ENCODE measurements at places on chromosomes 4 and X. TPM values are rescaled to one million over a fixed set of nuclear protein-coding genes. Genes with fewer than 3 reads are reported as not detected.

The CLCN5 gene
- total RNA-seq: 10.8 TPM

The REPS2 gene
- total RNA-seq: 4.8 TPM

The ADH1B gene
- total RNA-seq: under 0.01 TPM

The HMGB3 gene
- 58.5 TPM for total RNA-seq

The EDA gene
- total RNA-seq: 1.4 TPM

The BEX5 gene
- total RNA-seq: not detected

The TRAM1L1 gene
- total RNA-seq: 1.1 TPM

The POU4F2 gene
- total RNA-seq: not detected

The PLS3 gene
- total RNA-seq: 393 TPM

The XK gene
- total RNA-seq: 0.50 TPM

The GAGE12F gene
- total RNA-seq: not detected

DNA sequence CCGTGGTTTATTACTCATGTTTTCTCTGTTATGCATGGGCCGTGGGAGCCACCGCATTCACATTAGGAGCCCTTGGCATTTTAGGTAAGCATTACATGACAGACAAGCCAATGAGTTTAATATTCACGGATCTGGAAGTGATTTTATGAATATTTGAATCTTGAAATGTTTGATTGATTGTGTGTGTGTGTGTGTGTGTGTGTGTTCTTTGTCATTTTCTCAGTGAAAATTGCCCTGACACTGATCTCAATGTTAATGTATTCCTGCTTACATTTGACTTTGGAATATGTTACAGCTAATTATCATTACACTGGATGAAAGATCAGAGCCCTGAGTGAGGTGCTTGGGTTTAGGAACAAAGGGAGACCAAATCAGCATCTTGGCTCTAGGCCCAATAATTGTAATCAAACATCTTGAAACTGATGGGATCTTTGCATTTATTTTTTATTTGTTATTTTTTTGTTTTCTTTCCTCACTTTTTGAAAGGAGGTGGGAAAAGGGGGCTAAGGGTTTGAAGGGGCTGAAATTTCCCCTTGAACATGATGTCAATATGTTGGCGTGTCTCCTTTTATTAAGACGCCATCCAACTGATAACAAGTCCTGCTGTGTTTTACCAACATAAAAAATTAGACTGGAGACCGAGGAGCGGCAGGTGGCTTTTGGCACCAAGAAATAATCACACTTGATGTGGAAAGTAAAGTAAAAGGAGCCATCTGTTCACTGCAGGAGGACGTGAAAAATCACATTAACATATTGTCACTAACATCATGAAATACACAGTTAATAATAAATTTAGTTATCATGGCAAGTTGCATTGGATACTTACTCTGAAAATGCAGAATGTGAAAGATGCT lies 5.2 kb upstream of the GK2 start:
- no peak for DNase-seq

GRCh38 chrX:28177202-28177601 lies 196.0 kb upstream of the DCAF8L1 start:
- DNase-seq: peak; percentile 23

GRCh38 chr4:55610381-55610780 lies 18.3 kb upstream of the PDCL2 start:
- DNase-seq: peak; percentile 21

GRCh38 chr4:1855333-1856070 lies 454 bp downstream of the LETM1 start:
- DNase-seq: no peak

DNA sequence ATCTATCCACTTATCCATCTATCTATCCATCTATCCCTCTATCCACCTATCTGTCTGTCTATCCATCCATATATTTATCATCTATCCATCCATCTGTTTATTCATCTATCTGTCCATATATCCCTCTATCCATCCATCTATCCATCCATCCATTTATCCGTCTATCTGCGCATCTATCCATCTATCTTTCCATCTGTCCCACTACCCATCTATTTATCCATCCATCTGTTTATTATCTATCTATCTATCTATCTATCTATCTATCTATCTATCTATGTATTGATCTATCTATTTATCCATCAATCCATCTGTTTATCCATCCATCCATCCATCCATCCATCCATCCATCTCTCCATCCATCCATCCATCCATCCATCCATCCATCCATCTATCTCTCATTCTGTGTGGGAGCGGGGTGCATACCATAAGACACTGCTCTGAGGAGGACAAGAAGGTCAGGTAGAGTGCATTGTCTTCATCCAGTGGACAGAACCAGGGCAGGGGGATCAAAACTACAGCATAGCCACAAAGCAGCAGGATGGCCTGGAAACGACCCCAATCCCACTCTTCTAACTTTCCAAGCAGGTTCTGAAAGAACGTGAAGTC lies 53.2 kb upstream of the ENPP6 start:
- no peak for DNase-seq

GRCh38 chr4:84110040-84110439 lies 389.1 kb downstream of the NKX6-1 start:
- no peak for DNase-seq

DNA sequence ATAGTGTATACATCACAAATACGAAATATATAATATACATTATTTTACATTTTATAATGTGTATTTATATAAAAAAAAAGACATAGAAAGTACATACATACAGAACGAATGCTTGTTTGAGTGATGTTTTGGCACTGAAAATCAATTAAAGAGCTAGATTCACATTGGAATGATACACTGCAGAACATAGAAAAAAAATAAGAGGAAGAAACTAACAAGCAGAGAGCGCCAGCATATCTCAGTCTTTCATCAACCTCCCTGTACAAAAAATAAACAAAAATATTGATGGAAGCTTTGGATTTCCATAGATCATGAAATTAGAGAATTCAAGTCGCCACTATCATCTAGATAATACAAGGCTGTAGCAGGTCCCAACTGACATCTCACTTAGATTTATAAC lies 420.6 kb downstream of the CENPC start:
- DNase-seq: no peak

DNA sequence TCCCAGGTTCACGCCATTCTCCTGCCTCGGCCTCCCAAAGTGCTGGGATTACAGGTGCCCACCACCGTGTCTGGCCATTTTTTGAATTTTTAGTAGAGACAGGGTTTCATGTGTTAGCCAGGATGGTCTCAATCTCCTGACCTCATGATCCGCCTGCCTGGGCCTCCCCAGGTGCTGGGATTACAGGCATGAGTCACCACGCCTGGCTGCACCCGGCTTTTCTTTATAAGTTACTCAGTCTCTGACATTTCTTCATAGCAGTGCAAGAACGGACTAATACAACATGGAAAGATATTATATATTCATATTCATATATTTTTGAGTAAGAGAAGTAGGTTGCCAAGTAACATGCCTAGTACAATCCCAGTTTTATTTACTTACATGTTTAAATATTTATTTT lies 22.9 kb downstream of the SHROOM3 start:
- DNase-seq: peak; percentile 40

DNA sequence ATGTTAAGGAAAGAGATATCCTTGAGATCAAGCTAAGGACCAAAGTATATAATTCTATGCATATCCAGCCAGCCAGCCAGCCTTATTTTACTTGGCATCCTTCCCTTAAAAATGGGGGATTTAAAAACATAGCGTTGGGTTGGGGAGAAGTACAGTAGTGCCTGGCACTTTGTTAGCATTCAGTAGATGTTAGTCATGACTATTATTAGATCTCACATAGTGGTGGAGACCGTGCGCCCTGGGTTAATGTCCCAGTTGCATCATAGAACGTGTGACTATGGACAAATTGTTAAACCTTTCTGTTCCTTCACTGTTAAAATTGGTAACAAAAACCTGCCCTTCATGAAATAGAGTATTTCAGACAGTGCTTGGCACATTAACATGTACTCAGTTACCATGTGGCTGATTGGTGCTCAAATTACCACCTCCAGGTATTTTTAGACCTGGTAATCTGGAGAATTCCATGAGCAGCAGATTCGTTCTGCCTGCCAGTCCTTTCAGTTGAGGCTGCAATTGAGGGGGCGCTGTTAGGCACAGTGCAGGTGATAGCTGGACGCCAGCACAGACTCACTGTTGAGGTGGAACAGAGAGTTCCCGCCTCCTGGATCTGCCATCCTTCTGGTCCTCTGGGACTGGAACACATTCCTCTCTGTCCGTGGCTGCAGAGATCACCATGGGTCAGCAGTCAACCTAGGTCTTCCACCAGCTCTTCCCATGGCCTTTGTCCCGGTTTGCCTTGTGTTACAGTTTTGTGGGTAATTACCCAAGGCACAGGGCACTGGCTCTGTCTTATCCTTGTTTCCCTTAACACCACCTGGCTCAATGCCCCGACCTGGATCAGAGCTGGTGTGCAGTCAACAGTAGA lies 31.7 kb downstream of the RBBP7 start:
- peak; percentile 48 for DNase-seq

GRCh38 chrX:74602142-74602541 lies 12.3 kb downstream of the RLIM start:
- no peak for DNase-seq

- DNase-seq: no peak
These were observed 44.3 kb downstream of the CNGA1 start for GRCh38 chr4:47972181-47972580.

DNA sequence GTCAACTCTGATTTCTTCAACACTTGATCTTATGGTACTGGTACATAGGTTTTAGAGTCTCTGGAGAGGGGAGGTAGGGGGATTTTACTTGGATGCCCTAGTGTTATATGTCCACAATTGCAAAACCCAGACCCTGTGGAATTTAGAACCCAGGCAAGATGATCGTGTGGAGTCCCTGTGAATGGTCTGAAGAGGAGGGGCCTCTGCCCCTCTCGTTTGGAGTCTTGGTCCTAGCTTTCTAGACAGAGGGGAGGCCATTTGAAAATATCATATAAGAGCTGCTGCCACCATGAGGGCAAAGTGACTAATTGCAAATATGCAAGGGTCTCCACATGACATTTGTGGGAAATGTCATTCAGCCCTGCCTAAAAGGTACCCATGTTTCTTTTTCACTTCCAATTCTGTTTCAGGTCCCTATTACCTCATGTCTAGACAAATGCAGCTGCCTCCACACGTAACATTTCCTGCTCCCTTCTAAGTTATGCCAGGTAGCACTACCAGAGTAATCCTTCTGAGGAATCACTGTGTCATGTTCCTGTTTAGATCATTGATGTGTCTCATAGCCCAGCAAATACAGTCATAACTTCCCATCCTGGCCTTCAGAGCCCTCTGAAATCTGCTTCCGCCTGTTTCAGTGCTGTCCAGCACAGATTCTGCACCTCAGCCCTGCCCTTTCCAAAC lies 126.8 kb downstream of the KLHL8 start:
- peak; percentile 89 for DNase-seq

DNA sequence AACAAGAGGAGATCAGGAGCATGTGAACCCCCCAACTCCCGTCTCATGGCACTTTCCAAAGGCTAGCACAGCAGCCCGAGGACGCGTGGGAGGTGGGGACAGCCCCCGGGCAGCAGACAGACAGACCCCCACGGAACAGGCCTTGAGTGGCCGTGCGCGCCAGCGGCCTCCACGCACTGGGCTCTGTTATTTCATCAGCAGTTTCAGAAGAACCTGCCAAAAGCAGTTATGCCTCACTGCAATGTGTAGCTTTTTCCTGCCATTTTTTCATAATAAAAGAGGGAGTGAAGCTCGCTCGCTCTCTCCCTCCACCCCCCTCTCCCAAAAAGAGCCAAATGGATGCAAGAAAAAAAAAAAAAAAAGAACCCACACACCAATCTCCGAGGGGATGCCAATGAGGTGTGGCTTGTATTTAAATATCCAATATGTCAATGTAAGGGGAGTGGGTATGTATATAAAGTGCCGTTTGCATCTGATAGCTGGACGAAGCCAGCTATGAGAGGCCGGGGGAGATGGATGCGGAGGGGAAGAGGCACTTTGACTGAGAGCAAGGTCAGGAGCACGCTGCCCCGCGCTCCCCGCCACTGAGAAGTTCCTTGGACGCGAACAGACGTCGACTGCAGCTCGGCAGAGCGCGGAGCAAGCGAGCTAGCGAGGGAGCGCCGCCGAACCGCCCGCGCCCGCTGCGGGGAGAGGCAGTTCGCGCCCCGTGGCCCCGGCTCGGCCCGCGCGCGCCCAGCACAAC lies at the start of gene FGF16:
TSS of gene FGF16 (plus strand) at position 482 of the 745 bp plus-strand sequence. CDS start 286 bp downstream, outside the sequence.
- no peak for DNase-seq

GRCh38 chr4:140626661-140627376 lies 58.1 kb upstream of the UCP1 start:
- no peak for DNase-seq

Data from mammary epithelial cell (primary cell).